ENCODE measurements at places on chromosomes 11 and 22.

DNA sequence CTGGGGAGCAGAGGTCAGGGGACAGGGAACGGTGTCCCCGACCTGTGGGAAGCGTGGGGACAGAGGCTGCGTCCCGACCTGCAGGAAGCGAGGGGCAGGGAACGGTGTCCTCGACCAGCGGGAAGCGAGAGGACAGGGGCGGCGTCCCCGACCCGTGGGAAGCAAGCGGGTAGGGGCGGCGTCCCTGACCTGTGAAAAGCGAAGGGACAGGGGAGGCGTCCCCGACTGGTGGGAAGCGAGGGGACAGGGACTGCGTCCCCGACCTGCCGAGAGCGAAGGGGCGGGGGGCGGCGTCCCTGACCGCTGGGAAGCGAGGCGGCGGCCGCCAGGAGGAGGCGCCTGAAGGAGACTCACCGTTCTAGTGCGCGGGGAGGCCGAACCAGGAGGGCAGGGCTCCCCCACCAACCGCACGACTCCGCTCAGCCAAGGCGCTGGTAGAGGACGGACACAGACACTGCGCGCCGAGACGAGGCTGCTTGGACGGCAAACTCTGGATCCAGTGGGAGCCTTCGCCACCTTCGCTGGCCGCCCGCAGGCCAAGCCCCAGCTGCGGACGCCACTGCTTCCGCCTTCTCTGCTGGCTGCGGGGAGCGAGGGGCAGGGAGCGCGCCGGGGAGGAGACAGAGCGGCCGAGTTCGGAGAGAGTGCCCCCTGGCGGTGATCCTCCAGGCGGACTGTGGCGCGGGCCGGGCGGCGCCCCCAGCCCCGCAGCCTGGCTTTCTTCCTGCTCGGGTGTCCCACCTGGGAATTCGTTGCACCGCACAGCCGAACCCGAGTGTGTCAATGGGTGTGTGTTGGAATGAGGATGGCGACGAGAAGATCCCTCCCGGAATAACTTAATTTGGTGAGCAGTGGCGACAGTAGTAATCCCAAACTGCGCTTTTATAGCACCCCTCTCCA, at the start of gene TRAF6:
TRAF6 (minus strand) TSS at position 579 of the 900 bp plus-strand sequence. CDS start 8,757 bp downstream, outside the sequence.
- peak; percentile 51 for DNase-seq

- no peak for DNase-seq
Measured at GRCh38 chr11:33399421-33399820, 142.2 kb downstream of the HIPK3 start.

GRCh38 chr22:19291580-19292457, at the start of gene CLTCL1:
TSS of gene CLTCL1 (minus strand) at chr22:19291719. CDS start at chr22:19291641, 78 bp downstream.
- peak; percentile 88 for DNase-seq

- no peak for DNase-seq
Measured at GRCh38 chr11:73344191-73344607, 32.0 kb upstream of the RELT start.

- DNase-seq, result no peak
Measured at GRCh38 chr22:26842103-26842502, 184.7 kb downstream of the MIAT start.

DNA sequence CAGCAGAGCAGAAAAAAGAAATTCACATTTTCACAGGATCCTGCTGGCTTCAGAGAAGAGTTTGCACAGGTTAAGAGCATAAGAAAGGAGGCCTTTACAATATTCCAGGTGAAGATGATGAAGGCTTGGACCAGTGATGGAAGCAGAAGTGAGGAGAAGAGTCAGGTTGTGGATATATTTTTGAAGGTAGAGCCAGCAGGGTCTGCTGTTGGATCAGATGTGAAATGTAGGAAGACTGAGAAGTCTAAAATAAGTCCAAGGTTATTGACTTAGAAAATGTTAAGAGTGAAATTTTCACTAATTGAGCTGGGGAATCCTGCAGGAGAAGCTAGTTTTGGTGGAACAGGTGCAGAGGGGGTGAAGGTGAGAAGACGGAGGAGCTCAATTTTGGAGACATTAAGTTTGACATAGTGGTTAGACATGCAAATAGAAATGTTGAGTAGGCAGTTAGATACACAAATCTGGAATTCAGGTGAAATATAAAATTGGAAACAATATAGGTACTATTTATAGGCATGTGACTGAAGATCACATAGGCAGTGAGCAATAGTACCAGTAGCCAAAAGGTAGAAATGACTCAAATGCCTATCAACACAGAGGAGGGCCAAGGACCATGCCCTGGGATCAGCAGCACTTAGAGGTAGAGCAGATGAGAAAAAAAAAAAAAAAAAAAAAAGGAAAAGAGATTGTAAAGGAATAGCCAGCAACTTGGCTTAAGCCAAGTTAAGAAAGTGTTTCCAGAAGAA, 252.0 kb downstream of the AASDHPPT start:
- no peak for DNase-seq

GRCh38 chr11:113105592-113105991, 144.4 kb downstream of the NCAM1 start:
- no peak for DNase-seq

- DNase-seq, result no peak
Measured at GRCh38 chr22:37284805-37285355, 2.6 kb downstream of the CYTH4 start.

DNA sequence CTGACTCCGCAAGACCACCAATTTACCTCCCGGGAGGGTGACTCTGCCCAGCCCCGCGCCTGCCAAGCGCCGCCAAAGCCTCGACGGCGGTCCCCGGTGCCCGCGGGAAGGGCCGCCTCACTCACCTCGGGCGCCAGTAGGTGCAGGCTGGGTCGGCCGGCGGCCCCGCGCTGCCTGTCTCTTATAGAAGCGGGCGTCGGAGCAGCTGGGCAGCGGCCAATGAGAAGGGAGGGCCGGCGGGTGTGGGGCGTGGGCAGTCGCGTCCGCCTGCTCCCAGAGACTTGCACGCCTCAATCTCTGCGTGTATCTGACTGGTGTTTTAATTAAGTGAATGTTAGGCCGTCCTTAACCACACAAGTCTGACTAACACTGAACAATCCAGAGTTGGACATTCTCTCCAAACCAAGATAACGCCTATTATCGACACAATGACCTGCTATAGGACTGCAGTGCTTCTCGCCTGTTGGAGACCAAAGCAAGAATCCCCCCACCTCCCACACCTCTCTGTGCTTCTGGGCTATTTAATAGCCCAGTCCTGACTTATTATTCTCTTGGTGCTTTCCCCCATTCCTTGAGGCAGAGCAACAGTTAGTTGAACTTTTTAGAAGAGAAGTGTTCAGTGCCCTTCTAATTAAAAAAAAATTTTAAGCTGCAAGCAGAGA, at the start of gene TPH1:
TPH1 (minus strand) TSS at position 154 of the 662 bp plus-strand sequence. CDS start 5,507 bp downstream, outside the sequence.
- DNase-seq, result no peak

DNA sequence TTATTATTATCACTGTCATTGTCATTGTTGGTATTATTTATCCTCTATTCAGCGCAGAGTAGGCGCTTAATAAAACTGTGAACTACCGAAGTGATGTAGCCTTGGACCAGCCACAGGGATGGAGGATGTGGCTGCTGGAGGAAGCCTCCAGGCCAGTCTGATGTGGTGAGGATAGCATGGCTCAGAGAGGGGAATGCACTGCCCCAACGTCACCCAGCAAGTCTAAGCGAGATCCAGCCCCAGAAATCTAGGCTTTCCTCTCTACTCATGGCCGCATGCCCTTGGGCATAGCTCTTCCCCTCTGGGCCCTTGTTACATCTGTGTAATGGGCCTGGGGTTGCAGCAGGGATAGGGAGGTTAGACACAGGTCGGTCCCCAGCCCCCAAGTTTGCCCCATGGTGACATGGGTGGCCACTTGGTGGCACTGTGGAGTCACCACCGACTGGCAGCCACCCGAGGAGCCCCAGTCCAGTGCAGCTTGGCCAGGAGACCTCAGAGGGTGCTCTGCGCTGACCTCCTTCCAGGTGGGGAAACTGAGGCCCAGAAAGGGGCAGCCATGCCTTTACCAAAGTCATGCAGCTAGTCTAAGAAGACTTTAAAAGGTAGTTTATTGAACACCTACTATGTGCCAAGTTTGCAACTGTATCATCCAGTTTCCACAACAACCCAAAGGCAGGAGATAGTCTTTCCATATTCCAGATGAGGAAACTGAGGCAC, 395.7 kb downstream of the MN1 start:
- DNase-seq, result no peak

All from D721Med (cell line).